ENCODE measurements at places on chromosomes 2 and 18.

GRCh38 chr2:109057686-109058085 lies 68.7 kb upstream of the EDAR start:
- DNase-seq: no peak

DNA sequence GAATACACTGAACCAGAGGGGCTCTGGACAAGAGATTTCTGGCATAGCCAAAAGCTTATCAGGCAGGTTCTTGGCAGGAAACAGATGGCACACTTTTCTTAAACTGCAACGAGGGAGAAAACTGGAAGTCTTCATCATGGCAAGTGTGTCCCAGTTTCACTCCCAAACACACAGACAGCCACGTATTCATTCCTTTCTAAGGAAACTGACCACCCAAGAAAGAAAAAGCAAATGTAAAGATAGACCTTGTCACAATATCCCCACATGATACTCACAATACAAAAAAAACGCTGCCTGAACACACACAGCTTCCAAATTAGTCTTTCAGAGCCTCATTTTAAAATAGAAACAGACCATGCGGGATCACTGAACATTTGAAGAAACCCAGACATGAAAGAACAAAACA lies 40.6 kb upstream of the RTTN start:
- DNase-seq: no peak

GRCh38 chr2:193141-193671 lies 70.6 kb downstream of the SH3YL1 start:
- peak; percentile 3 for DNase-seq

GRCh38 chr2:143000599-143000998 lies 123.1 kb downstream of the KYNU start:
- no peak for DNase-seq

DNA sequence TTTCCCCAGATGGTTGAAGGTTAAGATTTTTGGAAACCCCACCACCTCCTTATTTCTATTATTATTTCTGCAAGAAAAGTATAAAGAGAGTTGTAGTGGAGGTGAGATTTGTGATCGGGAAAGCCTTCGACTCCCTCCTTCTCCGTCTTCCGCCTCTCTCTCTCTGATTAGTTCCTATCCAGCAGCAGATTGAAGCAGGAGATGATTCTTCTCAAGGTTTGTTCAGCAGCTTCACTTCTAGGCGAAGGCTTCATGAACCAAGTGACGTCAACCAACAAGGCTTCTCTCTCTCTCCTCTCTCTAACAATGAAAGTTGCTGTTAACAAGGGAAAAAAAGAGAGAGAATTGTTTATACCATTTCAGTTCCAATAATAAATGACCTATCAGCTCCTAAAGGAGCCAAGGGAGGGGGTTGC lies at the start of gene BAZ2B:
Gene BAZ2B, minus strand, starts transcription at position 263 of the 416 bp plus-strand sequence. CDS start 137,829 bp downstream, outside the sequence.
- no peak for DNase-seq

GRCh38 chr18:43192408-43192807 lies 76.9 kb upstream of the RIT2 start:
- no peak for DNase-seq

GRCh38 chr18:75248426-75249174 lies 38.0 kb downstream of the TSHZ1 start:
- no peak for DNase-seq

DNA sequence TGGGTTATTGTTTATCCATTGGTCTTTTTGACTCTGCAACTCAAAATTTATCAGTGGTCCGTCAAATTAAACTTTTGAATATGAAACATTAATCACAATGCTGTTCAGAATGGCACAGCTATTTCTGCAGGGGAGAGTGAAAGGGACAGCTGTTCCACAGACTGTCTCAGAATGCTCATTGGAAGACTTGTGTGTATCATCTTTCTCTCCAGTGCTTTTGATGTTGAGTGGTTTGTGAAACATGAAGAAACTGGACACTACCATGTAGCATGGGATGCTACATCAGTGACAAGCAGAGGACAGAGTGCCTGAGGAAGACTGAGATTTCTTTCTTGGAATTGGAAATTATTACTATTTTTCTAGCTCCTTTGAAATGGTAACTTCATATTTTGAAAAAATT lies 115.7 kb downstream of the PLCL1 start:
- no peak for DNase-seq

DNA sequence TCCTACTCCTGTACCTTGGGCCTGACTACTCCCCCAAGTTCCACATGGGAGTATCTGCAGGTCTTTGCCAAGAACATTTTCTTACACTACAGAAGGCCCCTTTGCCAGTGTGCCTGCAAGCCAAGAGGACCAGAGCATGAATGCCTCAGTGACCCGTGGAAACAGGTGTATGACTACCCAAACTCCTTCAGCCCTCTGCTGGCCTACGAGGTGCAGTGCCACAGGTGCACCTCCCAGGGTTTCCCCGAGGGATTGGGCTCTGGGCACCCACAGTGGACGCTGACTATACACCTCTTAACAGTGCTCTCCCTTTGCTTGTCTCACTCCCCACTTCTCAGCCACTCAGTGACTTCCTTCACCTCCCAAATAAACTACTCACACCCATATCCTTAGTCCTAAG lies 91.4 kb downstream of the COL6A3 start:
- DNase-seq: no peak
